ENCODE measurements at places on chromosomes 6 and 20. TPM values are rescaled to one million over a fixed set of nuclear protein-coding genes. Genes with fewer than 3 reads are reported as not detected.

DEFB124 gene
- not detected for total RNA-seq

XKR7 gene
- 0.14 TPM for total RNA-seq

TMEM244 gene
- total RNA-seq = not detected

CTCFL gene
- total RNA-seq = 0.07 TPM

SLC32A1 gene
- total RNA-seq = not detected

DBNDD2 gene
- total RNA-seq = 73.5 TPM

ADIG gene
- not detected for total RNA-seq

SSTR4 gene
- total RNA-seq = not detected

Measured in uterus (tissue), 4 donors.